ENCODE measurements at places on chromosomes 3 and 15.

DNA sequence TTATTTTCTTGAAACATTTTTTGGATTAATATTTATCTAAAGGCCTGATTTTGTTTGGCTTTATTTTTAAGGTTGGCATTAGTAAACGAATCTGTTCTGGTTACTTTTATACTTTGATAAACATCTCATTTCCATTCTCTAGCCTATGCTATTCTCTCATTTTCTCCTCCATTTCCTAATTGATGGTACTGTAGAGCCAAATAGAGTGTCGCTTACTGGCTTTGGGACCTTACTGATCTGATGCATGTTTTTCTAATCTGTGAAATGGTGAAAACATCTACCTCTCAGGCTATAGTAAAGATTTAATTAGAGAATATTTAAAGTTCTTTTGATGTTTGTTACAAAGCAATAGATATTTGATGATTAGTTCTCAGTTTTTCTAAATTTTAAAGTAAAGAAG, 1.6 kb downstream of the LNP1 start:
- no peak for DNase-seq

DNA sequence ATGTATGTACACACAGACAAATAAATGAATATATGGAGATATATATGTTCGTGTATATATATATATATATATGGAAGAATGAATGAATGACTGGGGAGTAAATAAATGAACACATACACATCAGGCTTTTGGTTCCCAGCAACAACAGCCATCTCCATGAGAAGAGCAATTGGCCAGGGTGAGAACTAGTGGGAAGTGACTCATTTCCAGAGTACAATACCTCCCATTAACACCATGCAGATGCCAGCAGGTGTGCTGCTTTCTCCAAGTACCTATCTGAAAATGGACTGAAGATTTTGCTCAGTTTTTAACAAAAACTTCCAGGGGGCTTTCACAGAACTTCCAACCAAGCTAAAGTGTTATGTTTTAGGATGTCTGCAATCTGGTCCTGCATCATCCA, 179.8 kb upstream of the SLC2A2 start:
- DNase-seq, result no peak

GRCh38 chr15:62647202-62647842, 395.2 kb upstream of the TPM1 start:
- peak; percentile 64 for DNase-seq

- no peak for DNase-seq
Observed at GRCh38 chr15:73748730-73749129, 4.4 kb downstream of the INSYN1 start.

Data from fibroblast of skin of right biceps (primary cell).